ENCODE measurements at places on chromosomes 1 and 21.

DNA sequence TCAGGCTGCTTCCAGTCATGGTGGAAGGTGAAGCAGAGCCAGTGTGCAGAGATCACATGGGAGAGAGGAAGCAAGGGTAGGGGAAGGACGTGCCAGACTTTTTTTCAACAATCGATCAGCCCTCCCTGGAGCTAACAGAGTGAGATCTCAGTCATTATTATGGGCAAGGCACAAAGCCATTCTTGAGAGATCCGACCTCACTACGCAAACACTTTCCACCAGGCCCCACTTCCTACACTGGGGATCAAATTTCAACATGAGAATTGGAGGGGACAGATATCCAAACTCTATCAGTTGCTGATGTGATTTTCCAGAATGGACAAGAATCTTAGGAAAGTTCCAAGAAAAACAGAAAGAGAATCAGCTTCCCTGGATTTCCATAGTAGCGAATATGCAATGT is 60.5 kb downstream of the BACE2 start:
- DNase-seq = no peak

DNA sequence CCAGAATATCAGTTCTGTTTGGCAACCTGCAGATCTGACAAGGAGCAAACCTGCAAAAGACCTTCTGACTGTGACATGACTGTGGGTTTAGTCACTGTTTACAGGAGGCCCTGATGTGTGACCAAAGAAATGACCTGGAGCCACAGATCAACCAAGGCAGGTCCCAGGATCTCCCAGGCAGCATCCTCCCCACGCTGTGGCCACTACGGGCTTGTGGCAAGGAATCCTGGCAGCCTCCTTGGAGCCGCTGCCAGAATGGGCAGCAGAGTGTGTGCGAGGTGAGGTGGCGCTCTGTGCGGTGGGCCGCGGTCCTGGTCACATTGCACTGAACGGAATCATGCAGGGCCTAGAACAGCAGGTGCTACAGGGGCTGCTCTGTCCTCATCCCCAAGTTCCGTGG is 15.9 kb downstream of the MCM3AP start:
- DNase-seq = no peak

DNA sequence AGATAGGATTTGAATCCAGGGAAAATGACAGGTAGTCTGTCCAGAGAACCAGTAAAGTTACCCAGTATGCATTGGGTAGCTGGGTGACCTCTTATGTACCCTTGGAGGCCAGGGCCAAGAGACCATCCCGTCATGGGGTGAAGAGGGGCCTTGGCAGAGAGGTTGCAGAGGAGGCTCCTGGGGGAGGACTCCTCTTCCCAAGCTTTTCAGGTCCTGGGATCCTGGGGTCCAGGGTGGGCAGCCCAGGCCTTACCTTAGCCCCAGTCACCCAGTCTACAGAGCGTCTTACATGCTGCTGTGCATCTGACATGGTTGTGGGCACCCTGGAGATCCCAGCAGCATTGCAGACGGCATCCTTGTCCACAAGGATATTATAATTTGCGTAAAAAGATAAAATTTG is 14.0 kb downstream of the PMF1 start:
- no peak for DNase-seq

DNA sequence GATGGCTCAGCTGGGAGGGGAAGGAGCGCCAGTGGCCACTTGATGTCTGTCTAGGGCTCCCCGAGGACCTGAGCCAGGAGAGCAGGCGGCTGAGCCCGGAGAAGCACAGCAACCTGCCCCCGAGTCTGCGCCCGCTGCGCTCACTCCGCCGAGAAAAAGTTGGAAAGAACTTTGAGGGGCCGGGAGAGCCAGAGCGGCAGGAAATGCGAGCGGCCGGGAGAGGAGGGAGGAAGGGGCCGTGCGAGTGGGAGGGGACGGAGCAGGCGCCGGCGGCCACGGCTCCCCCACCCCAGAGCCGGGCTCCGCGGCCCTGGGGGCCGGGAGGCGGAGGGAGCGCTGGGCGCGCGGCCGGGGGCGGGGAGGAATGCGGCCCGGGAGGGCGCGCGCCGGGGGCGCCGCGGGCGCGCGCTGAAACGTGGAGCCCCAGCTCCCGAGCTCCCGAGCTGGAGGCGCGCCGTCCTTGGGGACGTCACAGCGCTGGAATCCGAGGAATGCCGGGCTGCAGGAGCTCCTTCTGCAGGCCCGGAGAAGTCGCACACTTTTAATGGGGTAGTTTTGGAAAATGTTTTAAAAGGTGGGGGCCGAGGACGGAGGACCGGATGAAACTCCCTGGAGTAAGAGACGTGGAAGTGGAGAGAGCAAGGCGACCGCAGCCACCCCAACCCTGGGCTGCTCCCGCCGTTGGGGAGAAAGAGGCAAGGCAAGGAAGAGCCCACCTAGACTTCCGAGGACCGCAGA is at the start of gene PTPN14:
PTPN14 (minus strand) TSS at position 167 of the 738 bp plus-strand sequence. CDS start 86,799 bp downstream, outside the sequence.
- DNase-seq = peak; percentile 90

DNA sequence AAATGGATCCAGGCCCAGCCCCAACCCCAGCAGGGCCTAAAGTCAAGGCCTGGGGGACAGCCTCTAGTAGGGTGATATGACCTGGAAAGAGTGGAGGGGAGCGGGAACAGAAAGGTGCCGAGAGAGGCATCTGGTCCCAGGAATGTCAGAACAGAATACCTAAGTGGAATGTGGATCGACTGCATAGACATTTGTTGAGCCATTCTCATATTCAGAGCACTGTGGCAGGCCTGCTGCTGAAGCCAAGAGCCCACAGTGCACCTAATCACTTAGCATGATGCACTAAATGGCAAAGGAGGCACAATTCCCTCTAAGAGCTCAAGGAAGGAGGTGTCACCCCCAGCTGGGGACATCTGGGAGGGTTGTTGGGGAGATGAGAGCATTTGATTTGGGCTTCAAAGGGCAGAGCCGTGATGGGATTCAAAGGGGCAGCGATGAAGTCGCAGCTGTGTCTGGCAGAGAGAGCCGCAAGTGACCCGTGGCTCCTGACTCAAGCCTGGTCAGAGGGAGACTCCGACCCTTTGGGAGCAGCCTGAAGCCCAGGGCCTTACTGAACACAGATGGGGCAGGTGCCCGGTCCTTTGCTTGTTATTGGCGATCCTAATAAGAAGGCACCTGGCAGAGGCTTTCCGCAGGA is 8.6 kb upstream of the PKP1 start:
- DNase-seq = no peak
